ENCODE measurements at places on chromosomes 4 and X. TPM values are rescaled to one million over a fixed set of nuclear protein-coding genes. Genes with fewer than 3 reads are reported as not detected.

- no peak for DNase-seq
Observed at GRCh38 chr4:169047956-169048355, 37.9 kb upstream of the CBR4 start.

SORBS2 gene
- 43.5 TPM for total RNA-seq

- no peak for DNase-seq
Observed at GRCh38 chrX:130981836-130982235, 76.3 kb upstream of the ARHGAP36 start.

UGT2B11 gene
- not detected for total RNA-seq

GRCh38 chr4:81031796-81032551 lies 1.5 kb downstream of the BMP3 start:
- DNase-seq: peak; percentile 70

DNA sequence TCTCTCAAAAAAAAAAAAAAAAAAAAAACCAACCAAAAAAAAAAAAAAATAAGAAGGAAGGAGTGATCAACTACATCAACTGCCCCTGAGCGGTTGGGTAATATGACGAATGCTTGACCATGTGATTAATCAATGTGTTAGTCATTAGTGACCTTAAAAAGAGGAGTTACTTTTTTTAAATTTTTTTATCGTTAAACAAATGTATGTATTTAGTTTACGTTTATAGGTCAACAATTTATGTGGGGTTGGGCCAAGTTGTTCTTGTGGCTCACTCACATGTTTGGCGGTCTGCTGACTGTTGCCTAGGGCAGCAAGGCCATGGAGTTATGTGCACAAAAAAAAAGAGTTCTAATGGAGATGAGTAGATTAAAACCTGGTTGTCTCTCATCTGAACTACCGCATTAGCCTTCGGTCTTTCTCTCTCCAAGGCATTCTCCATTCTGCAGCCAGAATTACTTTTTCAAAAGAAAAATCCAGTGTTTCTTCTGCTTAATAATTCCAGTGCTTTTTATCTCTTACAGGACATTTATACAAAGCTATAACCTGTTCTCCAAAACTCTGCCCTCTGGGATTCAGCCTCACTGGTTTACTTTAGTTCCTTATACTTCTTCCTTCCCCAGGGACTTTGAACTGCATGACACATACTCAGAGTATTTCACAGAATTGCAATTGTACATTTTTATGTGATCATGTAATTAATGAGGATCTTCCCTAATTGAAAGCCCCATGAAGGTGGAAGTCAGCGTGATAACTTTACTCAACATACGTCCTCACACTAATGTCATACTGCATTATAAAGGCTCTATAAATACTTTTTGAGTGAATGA lies 505.5 kb downstream of the ANKRD50 start:
- no peak for DNase-seq

NPNT gene
- not detected for total RNA-seq

DNA sequence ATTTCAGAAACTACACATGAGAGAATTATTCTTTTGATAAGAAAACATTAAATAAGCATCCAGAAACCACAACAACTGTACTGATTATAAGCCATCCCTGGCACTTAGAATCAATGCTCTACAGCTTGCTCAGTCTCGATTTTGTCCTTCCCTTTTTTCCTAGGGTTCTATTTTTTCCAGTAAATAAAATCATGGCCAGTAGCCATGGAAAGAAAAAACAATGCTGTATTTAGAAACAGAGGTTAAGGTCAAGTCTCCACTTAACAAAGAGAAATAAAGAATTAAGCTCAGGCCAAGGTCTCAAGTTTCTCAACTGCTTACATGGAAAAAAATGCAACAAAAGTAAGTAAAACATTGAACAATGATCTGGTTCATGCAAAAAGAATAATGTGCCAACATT lies 38.7 kb upstream of the GRID2 start:
- no peak for DNase-seq

- no peak for DNase-seq
Observed at GRCh38 chrX:96982161-96982560, 98.5 kb downstream of the RPA4 start.

DNA sequence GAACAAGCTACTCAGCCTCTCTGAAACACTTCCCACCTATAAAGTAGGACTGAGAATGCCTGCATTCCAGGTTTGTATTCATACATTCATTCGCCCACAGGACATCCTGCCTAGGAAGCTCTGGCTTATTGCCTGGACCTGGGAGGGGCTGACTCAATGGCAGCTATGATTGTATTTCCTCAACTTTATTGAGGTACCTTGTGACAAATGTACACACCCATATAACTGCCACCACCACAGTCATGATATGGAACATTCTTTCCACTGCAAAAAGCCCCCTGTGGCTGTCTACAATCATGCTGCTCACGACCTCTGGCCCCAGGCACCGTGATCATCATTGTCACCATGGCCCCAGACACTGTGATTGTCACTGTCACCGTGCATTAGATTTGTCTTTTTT lies 68.3 kb downstream of the ABLIM2 start:
- no peak for DNase-seq

DNA sequence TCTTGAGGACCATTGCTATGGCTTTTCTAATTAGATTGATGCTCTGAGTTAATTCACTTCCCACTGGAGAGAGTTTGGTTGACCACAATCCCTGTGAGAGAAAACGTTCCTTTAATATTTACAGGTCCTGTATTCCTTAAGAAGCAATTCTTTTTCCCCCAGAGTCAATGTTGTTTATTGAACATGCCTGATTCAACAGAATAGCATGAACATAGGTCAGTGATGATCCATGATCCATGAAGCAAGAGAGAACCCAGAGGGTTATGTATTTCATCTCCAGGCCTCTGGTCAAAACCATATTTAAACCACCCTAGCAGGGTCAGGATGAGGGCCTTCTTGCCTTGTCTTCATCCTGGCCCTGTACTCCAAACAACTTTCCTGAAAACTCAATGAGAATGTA lies 39.4 kb upstream of the EFHC2 start:
- DNase-seq: no peak

GRCh38 chrX:30900227-30900626 lies 11.2 kb upstream of the TAB3 start:
- no peak for DNase-seq

DNA sequence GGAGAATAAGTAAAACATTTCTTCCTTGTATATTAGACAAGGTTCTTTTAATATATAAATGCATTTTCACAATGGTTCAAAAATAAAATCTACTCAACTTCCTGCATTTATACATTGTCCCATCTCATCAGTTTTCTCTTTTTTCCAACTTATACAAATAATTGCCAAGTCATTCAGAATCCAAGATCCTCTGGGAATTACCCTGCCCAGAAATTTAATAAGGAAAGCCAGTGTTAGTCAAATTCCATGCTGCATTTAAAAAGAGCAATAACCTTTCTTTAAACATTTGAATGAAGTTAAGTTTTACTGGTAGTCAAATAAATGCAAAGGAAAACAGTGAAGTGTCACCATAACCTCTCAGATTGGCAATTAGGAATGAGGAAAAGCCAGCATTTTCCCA lies 357.9 kb downstream of the PPP3CA start:
- DNase-seq: no peak

DNA sequence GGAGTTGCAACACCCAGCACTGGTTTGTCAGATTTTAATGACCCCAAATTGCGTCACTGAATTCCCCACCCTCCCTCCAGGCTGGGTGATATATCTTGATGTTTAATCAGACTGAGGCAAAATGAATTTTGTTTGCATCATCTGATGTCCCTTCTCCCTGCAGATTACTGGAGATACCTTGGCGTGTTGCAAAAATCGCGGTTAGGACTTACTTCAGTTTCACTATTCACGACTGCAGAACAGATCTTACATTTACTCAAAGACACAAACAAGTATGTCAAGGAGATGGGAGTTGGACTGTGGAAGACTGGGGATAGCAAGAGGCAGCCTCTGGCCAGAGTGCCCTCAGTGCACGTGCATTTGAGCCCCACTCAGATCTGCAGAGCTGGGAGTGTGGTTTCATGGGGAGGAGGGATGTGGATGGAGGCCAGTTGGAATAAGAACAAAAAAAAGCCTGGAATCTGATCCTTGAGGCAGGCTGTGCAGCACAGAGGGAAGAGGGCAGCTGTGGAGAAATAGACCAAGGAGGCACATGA lies 92.2 kb upstream of the MTM1 start:
- no peak for DNase-seq

BEX4 gene
- total RNA-seq: not detected

GRCh38 chr4:153488006-153488891 lies 22.1 kb downstream of the TMEM131L start:
- no peak for DNase-seq

- DNase-seq: no peak
Observed at GRCh38 chr4:99536271-99536670, 25.4 kb downstream of the C4orf17 start.

DNA sequence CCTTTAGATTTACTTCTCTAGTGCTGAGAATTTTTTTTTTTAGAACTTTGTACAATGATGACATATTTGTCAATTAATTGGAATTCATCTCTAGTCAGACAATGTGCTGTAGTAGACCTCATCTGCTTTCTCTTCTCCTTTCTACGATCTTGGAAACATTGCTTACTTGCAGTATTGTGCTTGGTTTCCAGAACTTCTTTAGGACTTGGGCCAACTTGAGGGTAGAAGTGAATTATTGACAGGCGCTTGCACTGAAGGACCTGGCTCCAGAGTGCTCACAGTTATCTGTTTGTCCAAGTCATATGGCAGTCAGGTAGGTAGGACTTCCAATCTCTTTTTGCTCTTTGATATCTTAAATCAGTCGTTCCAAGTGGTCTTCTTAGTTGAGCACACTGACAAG lies 39.6 kb downstream of the FNIP2 start:
- no peak for DNase-seq

- peak; percentile 0 for DNase-seq
Observed at GRCh38 chrX:110665223-110666002, 130.2 kb downstream of the CHRDL1 start.

GRCh38 chrX:77917294-77917933 lies 6.9 kb downstream of the ATP7A start:
- no peak for DNase-seq

LEF1 gene
- 306 TPM for total RNA-seq

- DNase-seq: no peak
Observed at GRCh38 chr4:8778291-8778690, 93.3 kb downstream of the HMX1 start.

CCDC120 gene
- total RNA-seq: 3.6 TPM

DNA sequence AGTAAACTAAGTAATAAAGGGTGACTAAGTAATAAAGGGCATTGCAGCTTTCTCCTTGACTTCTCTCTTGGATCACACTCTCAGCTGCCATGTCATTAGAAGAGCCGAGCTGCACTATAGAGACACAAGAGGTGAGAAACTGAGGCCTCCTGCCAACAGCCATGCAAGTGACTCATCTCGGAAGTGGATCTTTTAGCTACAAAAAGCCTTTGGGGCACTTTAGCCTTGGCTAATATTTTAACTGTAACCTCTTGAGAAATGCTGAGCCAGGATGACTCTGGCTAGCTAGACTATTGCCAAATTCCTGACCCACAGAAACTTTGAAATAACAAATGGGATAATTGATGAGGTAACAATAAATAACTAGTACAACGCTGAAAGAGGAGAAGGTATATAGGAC lies 1.5 kb upstream of the NEIL3 start:
- DNase-seq: no peak

Data from OCI-LY7 (cell line).